ENCODE measurements at places on chromosomes 7 and 10.
A peak's percentile ranks its signal among the peaks of the same experiment; 100 is the strongest.

DNA sequence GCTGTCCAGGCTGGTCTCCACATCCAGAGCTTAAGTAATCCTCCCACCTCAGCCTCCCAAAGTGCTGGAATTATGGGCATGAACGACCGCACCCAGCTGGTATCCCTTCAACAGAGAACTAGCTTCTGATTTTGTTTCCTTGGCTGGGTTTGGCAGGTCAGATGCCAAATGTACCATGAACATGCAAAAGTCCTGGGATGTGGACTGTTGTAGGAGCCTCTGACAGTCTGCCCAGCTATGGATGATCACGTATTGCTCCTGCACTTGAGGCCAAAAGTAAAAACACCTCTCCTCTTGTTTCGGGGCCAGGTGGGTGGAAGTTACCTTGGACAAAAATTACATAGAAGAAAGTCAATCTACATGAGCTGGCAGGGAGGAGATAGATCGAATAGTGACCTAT, 699.5 kb downstream of the TYW1 start:
- DNase-seq = no peak

GRCh38 chr10:112950714-112951358, 789 bp downstream of the TCF7L2 start:
- peak; percentile 5 for DNase-seq

DNA sequence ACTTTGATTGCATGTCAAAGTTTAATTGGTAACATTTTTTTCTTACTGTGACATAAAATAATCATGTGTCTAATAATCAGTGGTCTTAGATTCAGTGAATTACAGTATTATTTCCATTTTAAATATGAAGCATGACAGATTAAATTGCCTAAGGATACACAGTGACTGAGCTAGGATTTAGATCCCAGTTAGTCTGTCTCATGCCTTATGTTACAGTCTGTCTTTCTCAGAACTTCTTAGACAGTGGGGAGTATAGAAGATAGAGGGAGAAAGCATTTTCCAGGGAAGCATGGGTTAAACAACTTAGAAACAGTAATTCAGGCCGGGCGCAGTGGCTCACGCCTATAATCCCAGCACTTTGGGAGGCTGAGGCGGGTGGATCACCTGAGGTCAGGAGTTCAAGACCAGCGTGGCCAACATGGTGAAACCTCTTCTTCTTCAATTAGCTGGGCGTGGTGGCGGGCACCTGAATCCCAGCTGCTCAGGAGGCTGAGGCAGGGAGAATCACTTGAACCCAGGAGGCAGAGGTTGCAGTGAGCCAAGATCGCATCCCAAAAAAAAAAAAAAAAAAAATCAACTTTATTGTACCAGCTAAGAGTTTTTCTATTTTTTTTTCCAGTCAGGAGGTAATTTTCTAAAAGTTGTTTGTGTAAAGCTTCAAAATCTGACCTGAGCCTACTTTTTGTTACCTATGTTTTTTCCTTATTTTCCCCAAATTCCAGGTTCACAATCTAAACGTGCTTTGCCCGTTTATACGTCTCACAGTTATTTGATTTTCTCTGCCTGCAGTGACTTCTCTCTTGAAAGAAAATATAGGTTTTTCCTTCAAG, 3.3 kb downstream of the CASD1 start:
- no peak for DNase-seq

GRCh38 chr10:133124357-133125211, 35.4 kb upstream of the KNDC1 start:
- DNase-seq = no peak

DNA sequence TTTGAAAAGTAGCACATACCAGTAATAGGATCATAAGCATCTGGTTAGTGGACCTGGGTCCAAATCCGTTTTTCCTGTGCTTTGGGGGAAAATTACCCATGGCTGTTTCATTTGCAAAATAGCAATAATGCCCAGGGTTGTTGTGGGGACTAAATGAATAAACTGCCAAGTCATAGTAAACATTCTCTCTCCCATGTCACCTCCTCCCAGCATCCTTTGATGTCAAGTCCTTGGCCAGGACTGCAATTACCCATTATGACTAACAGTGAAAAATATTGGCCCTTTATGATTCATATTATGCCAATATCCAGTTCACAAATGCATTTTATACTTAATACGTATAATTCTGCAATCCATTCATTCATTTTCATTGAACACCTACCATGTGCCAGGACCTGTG, 23.0 kb downstream of the TOMM7 start:
- no peak for DNase-seq

DNA sequence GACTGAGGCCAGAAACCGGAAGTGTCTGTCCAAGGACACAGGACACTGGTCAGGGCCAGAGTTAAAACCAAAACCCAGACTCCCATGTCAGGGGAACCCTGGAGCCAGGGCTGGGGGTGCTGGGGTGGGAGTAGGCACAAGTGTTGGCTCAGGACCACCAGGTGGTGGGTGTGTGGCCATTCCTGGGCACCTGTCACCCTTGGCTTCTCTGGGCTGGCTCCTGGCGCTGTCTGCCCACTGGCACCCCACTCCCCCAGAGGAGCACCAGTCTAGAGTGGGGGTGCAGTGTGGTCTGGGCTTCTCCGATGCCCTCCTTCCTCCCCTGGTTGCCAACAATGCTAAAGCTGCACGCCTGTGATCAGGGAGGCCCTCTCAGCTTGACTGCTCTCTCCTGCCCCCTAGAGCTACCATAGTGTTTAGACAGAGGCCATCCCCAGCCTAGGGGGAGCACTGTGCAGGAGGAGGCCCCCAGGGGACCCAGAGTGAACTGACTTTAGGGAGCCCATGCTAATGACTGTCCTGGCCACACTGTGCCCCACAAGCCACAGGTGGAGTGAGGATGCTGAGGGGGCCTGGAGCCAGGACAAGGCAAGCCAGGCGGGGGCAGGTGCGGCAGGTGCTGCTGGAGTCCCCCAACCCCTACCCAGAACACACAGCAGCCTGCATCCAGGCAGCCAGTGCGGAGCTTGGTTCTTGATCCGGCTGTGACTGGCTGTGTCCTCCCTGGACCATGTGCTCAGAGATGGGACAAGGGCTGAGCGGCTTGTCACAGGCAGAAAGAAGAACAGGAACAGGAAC, 11.0 kb downstream of the RASGEF1A start:
- no peak for DNase-seq

DNA sequence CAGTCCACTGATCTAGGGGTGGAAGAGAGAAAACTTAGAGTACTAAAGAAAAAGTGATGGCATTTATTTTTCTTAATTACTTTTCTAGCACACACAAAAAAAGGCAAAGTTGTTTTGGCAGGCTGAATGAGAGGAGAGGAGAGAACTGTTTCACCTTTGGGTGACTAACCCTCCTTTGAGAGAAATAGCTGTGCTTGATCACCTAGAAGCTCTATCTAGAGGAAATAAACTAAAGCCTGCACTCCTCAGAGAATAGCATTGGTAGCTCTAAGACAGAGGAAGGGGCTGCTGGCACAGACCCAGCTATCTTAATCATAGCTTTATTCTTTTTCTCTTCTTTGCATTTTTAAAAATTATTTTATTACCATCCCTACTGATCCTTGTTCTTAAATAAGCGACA, 6.3 kb downstream of the TMEM243 start:
- DNase-seq = no peak

DNA sequence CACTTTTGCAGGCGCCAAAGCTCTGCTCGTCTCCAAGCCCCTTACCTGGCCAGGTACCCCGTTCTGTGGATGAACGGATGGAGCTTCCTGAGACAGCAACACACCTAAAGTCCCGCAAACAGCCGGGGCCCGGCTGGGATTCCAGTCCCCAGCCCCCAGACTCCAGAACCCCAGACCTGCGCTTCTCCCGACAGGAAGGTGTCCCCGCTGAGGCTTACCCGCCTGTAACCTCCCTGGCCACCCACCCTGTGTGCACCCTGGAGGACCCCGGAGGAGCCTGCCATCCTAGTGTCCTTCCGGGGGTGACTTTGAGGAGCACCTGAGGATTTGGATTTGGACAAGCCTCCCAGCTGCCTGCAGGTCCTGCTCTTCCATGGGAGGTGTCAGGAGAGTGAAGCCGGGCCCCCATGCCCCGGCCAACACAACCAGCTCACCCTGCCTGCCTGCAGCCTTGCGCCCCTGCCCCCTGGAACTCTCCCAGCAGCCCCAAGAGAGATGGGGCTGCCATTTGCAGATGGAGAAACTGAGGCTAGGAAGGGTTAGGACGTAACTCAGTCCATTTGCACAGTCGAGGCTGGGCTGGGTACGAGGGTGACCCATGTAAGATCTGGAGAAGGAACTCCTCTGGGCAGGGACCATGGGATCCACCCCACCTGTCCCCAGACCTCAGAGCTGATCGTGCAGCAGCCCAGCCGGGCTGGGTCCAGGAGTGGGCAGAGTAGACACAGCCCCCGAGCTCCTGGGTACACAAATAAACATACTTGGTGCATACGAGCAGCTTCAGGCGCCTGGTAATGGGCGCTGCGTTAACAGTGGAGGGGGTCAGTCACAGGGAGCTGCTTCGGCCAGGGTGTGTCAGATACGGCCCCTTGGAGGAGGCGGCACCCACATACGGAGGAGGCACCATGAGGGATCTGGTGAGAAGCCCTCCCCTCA, 31.9 kb downstream of the UNCX start:
- DNase-seq = no peak

DNA sequence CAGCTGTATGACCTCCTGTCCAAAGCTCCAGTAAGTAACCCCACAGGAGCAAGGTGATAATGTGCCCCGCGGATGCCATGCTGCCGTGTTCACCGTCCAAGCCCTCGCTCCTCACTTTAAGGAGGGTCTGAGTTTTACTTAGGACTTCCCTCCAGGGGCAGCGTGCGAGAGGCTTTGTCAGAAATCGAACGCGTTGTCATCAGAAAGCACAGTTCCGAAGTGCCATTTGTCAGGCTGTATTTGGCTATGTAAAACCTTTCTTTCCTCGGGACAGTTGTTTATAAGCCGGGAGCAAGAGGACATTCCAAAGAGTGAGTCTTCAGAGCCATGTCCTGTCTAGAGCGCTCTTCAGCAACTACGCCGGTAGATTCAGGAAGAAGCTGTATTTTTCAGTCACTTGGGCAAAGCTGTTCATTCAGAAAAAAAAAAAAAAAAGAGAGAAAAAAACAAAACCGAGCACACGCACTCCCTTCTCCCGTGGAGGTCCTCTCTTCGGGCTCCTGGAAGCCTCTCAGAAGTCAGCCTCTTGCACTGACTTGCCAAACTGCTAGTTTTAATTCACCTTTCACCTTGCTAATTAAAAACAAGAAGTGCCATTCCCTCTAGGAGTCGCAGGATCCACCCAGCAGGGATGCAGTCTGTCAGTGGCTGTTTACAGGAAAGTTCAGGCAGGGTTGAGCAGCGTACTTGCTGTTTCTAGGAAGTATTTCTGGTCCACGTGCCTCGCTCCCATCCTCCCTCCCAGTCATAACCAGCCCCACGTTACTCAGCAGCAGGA, at the start of gene SEMA3E:
SEMA3E (minus strand) TSS at position 676 of the 778 bp plus-strand sequence.
- no peak for DNase-seq

DNA sequence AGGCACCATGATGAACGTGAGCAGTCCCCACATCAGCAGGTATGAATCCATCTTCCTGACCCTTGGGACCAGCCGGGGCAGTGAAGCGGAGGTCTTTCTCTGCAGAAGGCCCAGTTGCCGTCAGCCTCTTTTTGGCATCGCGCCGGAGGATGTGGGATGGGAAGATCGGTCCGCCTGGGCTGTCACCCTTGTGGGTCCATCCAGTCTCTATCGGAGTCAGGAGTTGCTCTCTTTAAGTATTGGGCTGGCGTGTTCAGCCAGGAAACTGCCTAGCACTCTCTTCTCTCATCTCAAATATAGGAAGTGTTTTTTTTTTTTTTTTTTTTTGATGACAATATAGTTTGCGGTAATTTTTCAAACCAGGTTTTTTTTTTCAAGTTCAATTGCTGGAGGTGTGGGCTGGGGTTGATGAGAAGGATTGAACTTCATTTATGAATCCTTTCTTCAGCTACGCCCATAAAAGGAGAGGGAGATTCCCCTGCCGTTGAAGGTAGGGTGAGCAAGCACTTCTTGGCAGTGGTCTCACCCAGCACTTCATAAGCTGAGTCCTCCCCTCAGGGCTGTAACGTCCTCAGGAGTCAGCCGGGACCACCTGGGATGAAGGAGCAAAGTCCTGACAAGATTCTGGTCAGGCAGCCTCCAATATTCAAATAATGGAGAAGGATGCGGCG, at the start of gene IL2RA:
IL2RA (minus strand) TSS at position 267 of the 671 bp plus-strand sequence; CDS start at position 51, 216 bp downstream.
- DNase-seq = peak; percentile 53

DNA sequence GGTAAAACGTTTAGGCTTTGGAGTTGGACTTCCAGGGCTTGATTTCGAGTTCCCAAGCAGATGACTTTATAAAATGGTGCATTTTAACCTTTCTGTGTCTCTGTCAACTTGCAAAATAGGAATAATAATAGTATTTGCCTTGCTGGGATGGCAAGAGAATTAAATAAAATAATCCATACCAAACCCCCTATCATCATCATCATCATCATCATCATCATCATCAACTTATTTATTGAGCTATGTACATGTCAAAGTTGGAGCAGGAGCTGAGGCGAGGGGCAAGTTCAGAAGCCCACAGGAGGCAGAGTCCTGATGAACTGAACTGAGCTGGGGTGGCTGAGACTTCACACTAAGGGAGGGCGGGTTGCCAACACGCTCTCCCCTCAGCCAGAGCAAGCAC, 51.7 kb upstream of the KCNMA1 start:
- DNase-seq = no peak

GRCh38 chr10:123869020-123869414, 22.6 kb downstream of the CPXM2 start:
- no peak for DNase-seq

DNA sequence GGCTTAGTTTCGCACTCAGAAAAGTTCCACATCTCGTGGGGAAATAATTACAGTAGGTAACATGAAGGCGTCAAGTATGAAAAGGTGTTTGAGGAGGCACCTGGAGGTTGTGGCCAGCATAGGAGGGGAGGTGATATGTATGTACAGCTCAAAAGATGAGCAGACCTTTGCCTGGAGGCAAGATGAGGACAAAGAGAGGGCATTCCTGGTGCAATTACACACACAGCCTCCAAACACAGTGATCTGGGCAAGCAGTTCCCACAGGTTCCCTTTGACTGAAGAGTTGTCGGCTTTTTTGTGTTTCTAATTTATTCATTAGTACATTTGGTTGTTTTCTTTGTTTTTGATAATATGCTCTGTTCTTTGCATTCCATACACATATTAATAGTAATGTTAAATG, 46.9 kb downstream of the CDK14 start:
- DNase-seq = no peak

GRCh38 chr10:93749218-93749799, 8.4 kb upstream of the LGI1 start:
- DNase-seq = no peak

GRCh38 chr7:155003092-155003375, at the start of gene PAXIP1:
Gene PAXIP1, minus strand, starts transcription at chr7:155003124. Its CDS starts 195 bp downstream, at chr7:155002929.
- DNase-seq = peak; percentile 57

- no peak for DNase-seq
These were observed 270.5 kb downstream of the CREB5 start for GRCh38 chr7:28682801-28683200.

- no peak for DNase-seq
These were observed 117.8 kb upstream of the ZMIZ1 start for GRCh38 chr10:78950656-78951587.

- DNase-seq = no peak
These were observed 9.9 kb downstream of the SKIDA1 start for GRCh38 chr10:21515361-21516241.

- no peak for DNase-seq
These were observed 202.6 kb upstream of the STEAP4 start for GRCh38 chr7:88509341-88509740.

Measured in T-helper 9 cell (primary cell).